ENCODE measurements at places on chromosomes 12 and 14. TPM values are rescaled to one million over a fixed set of nuclear protein-coding genes. Genes with fewer than 3 reads are reported as not detected.

HVCN1 gene
- 13.5 TPM for total RNA-seq

SERPINA6 gene
- total RNA-seq, result not detected

PLEK2 gene
- total RNA-seq, result 0.39 TPM

DDX11 gene
- 29.4 TPM for total RNA-seq

RHEBL1 gene
- 4.3 TPM for total RNA-seq

HOXC4 gene
- total RNA-seq, result 2.7 TPM

LGR5 gene
- 1.6 TPM for total RNA-seq

ZFHX2 gene
- 3.9 TPM for total RNA-seq

ASCL4 gene
- 0.22 TPM for total RNA-seq

OVCH1 gene
- total RNA-seq, result not detected

SIX6 gene
- total RNA-seq, result not detected

CMKLR1 gene
- 23.2 TPM for total RNA-seq

ZNF385A gene
- total RNA-seq, result 14.4 TPM

CACNA2D4 gene
- total RNA-seq, result 11.7 TPM

CBLN3 gene
- 6.9 TPM for total RNA-seq

IL31 gene
- total RNA-seq, result not detected

NKX2-8 gene
- not detected for total RNA-seq

All from tibial nerve (tissue), 4 donors.